Stimulated activated CD8-positive, alpha-beta memory T cell treated with anti-CD3 and anti-CD28 coated beads, Interleukin-7, amount 100 ng/mL, for 48 hours (primary cell): ENCODE measurements at places on chromosomes 12 and 14.

DNA sequence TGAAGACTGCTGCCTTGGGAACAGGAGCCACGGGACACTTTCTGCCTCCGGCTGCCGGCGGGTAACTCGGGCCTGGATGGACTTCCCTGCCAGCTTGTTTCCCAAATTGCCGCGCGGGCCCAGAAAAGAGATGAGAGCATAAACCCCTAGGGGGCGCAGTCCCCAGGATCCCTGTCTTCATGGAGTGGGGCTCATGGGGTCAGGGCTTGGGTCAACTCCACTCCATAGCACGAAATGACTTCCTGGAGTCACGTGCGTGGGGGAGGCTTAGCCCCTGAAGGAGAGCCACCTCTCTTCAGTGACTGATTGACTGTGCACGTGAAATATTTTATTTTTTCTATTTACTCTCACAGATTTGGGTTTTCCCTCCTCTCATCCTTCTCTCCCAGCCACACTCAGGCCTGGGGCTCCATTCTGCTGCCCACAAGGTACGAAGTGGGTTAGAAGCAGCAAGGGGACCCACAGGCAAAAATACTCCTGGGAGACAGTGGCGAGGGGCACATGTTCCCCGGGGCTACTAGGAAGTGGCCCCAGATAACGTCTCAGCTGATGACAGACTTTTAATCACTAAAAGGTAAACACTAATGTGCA is 10.0 kb downstream of the PGF start:
- DNase-seq = no peak

DNA sequence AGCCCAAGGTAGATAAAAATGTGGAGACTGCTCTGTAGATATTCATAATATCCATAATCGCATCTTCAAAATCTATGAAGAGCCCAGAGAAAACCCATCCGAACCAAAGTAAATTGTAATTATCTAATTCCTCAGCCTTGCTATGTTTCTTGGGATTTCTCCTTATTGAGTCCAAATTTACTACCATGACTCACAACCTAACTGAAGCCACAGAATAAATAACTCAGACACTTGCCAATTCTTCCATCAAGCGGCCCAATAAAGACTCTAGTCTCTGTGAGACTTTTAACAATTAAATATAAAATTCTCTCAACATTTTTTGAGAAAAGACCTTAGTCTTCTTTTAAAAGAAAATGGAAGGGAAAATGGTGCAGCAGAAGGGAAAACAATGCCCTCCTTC is 409.8 kb downstream of the DAD1 start:
- no peak for DNase-seq

- no peak for DNase-seq
These were observed 109.3 kb downstream of the LGR5 start for GRCh38 chr12:71548893-71549292.

GRCh38 chr12:110688446-110689280 is at the start of gene HVCN1:
TSS of gene HVCN1 (minus strand) at chr12:110689115. CDS start at chr12:110683245, 5,870 bp downstream.
- DNase-seq = no peak

DNA sequence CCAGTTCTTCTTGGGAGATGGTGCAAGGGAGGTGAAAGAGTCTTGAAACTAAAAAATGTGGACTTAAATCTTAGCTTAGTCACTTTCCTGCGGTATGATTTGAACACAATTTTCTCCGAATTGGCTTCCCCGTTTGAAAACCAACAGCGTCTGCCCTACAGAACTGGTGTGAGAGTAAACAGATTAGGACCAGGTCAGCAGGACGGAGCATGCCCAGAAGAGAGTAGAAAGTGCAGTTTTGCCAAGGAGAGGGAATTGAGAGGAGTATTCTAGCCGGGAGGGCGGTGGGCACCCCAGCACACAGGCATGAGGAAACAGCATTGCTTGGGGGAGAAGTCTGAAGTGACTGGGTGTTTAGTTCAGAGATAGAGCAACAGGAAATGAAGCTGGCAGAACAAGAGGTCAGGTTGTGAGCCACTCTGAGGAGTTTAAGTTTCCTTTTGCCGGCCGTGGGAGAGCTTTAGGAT is 927.1 kb downstream of the VRK1 start:
- DNase-seq = no peak

DNA sequence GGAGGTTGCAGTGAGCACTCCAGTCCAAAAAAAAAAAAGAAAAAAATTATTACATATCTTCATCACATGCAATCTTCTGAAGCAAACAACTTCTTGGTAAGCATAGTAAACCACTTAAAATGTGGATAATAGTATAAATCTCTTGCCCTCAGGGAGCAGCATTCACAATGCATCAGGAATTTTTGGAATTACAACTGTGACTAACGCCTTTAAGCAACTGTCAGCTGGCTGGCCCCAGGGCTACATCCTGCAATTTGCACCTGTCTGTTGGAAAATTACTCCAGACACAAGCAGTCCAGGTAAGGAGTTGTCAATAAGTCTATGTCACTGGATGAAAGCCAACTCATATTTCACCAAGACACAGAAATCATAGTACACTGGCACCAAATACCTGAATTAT is 5.5 kb upstream of the SLC7A7 start:
- no peak for DNase-seq

GRCh38 chr14:30482276-30482675 is 76.7 kb upstream of the G2E3 start:
- no peak for DNase-seq

GRCh38 chr12:47021298-47021697 is 58.1 kb upstream of the PCED1B start:
- no peak for DNase-seq

DNA sequence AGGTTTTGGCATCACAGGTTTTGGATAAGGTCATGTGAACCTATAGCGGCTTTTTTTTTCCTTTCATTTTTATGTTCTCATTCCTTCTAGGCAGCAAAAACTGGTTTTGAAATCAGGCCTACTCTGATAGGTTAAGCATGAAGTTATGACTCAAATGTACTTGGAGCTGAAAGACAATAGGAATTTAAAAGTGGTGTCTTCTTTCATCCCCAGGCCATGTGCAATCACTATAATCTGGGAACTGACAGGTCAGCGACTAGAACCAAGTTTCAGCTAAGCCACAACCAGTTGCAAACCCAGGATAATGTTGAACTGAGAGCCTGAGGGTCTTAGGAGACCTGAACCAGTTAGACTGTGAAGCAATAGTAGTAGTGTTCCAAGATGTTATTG is 74.3 kb downstream of the ANO6 start:
- DNase-seq = no peak

GRCh38 chr14:77043177-77043983 is 14.9 kb upstream of the IRF2BPL start:
- peak; percentile 37 for DNase-seq
